ENCODE measurements at places on chromosomes 1 and 21. TPM values are rescaled to one million over a fixed set of nuclear protein-coding genes. Genes with fewer than 3 reads are reported as not detected.

The CPLANE2 gene
- 8.3 TPM for total RNA-seq

The ZBTB37 gene
- 12.8 TPM for total RNA-seq

The FLG2 gene
- total RNA-seq: not detected

The TOMM40L gene
- total RNA-seq: 12.3 TPM

DNA sequence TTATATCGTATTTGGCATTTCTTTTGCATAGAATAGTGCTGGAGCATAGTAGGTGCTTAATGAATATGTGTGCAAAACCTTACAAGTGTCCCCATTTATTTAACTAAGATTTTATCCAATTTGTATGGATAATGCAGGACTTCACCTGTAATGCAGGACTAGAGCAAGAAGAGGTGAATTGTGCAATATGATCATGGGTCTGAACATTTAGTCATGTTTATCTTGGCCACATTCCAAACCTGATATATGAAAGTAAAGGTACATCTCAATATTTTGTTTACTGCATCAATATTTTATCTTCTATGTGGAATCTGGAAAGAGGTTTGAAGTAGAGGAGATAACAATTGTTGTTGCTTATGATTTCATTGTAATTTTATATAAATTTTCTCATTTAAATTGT lies 1626.7 kb upstream of the B3GALT2 start:
- H3K36me3 ChIP-seq: no peaks in the 10 kb centered on the region
- peaks cover 22% of the 10 kb centered on the region for H3K4me1 ChIP-seq
- H3K27ac ChIP-seq: no peak overlapping the region
- DNase-seq: peak; percentile 85
- no peaks in the 10 kb centered on the region for H3K27me3 ChIP-seq

DNA sequence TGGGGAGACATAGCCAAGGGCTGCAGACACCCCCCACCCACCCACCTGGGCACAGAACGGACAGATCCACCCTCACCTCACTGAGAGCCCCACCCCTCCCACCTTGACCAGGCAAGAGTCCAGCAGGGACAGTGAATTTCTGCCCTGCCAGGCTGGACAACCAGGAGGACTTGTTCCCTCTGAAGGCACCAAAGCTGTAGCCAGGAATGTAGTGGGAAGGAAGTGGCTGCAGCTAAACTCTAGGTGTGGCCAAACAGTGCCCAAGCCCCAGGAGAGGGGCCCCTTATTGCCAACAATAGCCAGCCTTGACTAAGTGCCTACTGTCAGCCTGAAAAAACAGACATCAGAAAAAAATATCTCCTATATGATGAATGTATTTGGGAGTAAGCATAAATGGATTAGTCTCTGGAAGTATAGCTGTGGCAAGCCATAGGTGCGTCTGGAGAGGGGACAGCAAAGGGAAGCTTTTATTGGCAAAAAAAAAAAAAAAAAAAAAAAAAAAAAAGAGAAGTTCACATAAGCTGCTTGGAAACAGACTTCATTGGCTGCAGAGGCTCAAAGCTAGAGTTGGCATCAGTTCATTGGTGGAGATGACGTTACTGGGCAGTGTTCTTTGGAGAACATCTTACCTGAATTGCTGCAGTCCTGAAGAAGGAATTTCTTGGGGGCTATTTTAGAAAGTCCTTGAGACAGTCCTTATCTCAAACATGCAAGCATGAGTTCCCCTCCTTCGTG lies 64.1 kb upstream of the TMEM51 start:
- H3K4me3 ChIP-seq: no peak overlapping the region
- DNase-seq: no peak
- no peak overlapping the region for H3K27ac ChIP-seq

DNA sequence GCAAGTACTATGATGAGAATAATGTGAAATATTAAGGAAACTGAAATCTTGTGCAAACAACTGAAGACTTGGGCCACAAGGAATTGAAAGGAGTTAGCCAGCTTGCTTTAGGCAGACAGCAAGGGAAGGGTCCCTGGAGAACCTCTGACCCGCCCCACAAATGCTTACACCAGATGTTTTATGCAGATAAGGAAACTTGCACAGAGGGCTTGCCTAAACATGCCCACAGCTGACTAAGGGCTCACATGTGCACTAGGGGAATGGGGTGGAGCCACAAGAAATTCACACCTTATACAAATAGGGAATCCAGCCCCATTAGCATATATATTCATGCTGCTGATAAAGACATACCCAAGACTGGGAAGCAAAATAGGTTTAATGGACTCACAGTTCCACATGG lies 86.1 kb upstream of the CYYR1 start:
- DNase-seq: peak; percentile 9
- peak overlapping the region; percentile 85 for H3K27ac ChIP-seq
- H3K4me1 ChIP-seq: peaks cover 18% of the 10 kb centered on the region
- no peak overlapping the region for H3K4me3 ChIP-seq
- no peaks in the 10 kb centered on the region for H3K27me3 ChIP-seq

DNA sequence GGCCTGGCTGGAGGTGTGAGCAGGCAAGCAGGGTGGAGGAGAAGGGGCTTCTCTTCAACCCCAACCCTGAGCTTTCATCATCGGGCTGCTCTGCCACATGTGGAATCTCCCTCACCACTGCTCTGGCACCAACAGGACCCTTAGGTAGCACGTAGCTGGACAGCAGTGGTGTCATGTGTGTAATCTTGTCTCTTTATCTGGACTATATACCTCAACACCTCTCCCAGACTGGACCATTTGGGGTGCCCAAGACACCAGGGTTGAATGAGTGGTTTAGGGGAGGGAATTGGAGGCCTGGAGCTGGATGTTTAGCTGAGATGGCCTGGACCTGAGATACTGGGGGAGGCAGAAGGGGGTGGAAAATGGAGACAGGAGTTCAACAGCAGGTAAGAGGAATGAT lies 63.0 kb downstream of the UBE2T start:
- no peak overlapping the region for H3K27ac ChIP-seq
- H3K36me3 ChIP-seq: peaks cover 7% of the 10 kb centered on the region
- peaks cover 43% of the 10 kb centered on the region for H3K4me1 ChIP-seq
- no peak for DNase-seq
- H3K27me3 ChIP-seq: no peaks in the 10 kb centered on the region

Data from MCF 10A (cell line).